Occipital lobe (tissue), 3 donors: ENCODE measurements at places on chromosomes 13 and 19. TPM values are rescaled to one million over a fixed set of nuclear protein-coding genes. Genes with fewer than 3 reads are reported as not detected.

DNA sequence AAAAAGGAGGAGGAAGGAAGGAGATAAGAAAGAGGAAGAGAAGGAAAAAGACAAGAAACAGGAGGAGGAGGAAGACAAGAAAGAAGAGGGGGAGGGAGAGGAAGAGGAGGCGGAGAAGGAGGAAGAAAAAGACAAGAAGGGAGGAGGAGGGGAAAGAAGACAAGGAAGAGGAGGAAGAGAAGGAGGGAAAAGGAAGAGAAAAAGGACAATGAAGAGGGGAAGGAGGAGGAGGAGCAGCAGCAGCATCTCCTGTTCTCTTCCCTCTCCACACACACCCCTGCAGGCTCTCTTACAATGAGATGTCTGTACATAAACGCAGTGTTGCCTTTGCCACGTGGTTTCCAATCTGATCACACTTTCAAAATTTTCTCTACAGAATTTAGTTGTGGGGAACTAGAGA is 66.6 kb downstream of the RUBCNL start:
- no peak for DNase-seq

GRCh38 chr19:9306443-9306842 is 3.2 kb downstream of the ZNF699 start:
- no peak for DNase-seq

GRCh38 chr19:19215792-19216191 is 4.0 kb downstream of the NCAN start:
- no peak for DNase-seq

Gene ADPRHL1
- total RNA-seq: 0.62 TPM

Gene LILRB1
- not detected for total RNA-seq
